ENCODE measurements at places on chromosomes 7 and 10.

- no peak for DNase-seq
These were observed 429.1 kb downstream of the KIF20B start for GRCh38 chr10:90130321-90131086.

DNA sequence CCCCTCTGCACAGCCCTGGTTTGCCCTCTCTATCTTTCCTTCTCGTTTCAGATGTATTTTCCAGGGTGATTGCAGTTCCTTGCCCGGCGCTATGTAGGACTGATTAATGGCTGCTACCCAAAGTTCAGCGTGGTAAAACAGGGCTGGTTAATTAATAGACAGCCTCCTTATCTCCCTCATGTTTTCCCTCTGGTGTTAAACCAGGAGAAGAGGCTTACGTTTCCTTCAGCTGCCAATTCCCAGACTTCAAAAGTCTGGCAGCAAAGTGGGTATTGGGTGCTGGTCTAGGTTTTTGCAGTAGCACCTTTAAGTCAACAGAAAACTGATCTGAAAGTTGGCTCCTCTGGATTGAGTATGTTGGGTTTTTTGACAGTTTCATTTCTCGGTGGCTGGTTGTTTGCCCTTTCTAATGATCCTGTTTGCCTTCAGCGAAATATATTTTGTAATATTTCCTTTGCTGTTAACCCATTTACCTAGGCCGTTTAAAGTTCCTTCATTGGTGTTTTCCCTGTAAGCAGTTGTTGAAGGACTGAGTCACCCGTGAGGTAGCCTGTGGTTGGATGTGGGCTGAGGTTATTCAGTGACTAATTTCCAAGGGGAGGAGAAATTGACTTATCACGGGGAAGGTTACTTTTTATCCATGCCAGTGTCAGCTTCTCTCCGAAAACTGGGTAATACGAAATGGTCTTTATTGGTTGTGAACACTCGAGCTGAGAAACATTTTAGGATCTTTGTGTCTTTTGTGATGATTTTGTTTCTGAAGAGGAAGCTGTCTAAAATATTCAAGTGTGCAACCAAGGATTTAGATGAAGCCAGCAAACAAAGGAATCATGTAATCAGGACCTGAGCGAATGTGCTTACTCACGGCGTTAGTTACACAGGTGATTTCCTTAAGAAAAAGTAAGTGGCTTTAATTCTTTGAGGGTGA is 257.2 kb downstream of the KIAA1217 start:
- no peak for DNase-seq

GRCh38 chr7:7331523-7331922 is 149.2 kb downstream of the C1GALT1 start:
- no peak for DNase-seq

DNA sequence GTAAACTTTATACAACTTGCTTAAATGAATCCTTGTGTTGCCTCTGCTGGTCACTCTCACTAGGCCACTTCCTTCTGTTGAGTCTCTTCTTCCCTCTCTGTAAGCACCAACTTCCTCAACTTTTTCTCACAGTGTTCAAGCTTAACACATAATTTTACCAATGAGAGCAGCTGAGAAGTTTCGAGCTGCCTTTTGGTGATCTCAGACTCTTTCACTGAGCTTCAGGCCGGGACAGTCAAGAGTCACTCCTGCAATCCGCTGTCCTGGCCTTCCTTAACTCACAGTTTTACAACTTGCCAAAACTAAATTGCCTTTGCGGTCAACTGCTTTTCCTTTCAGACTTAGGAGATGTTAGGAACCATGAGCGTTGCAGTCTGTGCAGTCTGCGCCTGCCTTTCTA is 47.4 kb downstream of the PRPF18 start:
- no peak for DNase-seq

- no peak for DNase-seq
These were observed 75.9 kb downstream of the ELMO1 start for GRCh38 chr7:37372750-37373149.

GRCh38 chr7:27774717-27775328 is 34.9 kb downstream of the TAX1BP1 start:
- no peak for DNase-seq

DNA sequence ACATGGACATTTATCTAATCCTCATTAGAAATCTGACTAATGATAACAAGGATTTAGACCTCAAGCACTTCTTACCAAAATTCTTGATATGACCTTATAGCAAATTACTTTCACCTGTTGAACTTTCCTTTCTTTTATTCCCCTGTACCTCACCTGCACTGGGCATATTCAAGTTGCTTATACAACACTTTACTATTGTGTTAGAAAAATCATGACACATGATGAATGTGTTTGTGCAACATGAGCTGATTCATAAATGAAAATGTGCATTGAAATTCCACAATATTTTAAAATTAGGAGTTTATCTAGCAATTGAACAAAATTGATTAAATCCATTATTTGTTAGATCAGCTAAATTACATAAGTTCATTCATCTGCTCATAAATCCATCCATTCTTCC is 160.6 kb downstream of the CFTR start:
- no peak for DNase-seq

DNA sequence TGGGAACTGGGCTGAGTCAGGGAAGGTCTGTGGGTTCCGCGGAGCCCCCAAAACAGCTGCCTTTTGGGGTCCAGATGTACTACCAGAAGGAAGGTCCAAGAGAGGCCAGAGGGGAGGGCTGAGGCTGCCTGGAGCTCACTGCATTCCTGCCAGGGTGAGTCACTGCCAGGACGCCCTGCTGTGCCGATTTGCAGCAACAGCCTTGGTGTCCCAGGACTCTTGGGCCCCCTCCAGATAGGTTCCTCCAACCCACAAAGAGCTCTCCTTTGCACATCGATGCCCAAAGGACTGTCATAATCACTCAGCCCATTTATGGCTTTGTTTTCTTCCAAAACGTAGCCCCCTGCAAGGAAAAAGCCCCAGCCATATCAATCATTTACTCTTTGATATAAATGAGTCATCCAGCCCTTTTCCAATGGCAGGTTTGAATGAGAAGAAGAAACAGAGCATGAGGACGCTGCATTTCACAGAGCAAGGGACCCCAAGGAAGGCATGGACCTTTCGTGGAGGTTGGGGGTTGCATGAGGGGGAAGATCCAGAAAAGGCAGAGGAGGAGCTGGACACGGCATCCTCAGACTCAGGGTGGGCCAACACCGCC is 32.2 kb upstream of the COL13A1 start:
- DNase-seq = no peak

Measured in stimulated activated CD4-positive, alpha-beta T cell treated with anti-CD3 and anti-CD28 coated beads, Interleukin-1b, Interleukin-23, amount 100 ng/mL, for 1 hour (primary cell).